ENCODE measurements at places on chromosomes 3 and 15. TPM values are rescaled to one million over a fixed set of nuclear protein-coding genes. Genes with fewer than 3 reads are reported as not detected.
A peak's percentile ranks its signal among the peaks of the same experiment; 100 is the strongest.

GRCh38 chr15:64813075-64813474 is 12.4 kb downstream of the PIF1 start:
- DNase-seq, result peak; percentile 84

- peak; percentile 12 for DNase-seq
These were observed 10.4 kb upstream of the RTP1 start for GRCh38 chr3:187186801-187187421.

DNA sequence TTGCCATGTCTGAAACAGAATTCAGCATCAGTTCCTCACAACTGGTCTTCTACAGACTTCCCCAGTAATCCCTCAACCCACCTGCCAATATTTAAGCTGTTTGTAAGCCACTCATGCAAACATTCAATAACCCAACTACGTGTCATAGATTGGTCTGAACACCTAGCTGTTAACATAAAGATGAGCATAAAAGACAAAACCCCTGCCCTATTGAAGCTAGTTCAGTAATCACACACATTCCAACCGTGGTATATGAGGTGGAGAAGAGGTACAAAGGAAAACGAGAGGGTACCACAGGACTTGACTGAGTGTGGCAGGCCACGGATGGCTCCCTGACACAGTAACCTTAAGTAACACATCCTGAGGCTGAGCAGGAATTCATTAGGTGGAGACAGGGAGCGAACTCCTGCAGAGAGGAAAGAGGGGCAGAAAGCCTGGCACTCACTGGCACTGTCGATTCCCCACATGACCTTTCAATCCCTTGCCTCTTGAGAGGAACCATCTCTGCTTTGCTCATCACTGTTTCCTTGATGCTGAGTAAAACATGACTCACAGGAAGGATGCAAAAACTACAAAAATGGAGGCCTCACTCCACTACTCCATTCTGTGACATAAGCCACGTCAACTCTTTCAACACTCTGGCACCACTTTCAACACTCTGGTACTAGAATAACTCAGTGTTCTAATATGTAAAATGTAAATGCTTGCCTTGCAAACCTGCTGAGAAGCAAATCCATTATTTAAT is 31.3 kb downstream of the RPN1 start:
- DNase-seq, result no peak

DNA sequence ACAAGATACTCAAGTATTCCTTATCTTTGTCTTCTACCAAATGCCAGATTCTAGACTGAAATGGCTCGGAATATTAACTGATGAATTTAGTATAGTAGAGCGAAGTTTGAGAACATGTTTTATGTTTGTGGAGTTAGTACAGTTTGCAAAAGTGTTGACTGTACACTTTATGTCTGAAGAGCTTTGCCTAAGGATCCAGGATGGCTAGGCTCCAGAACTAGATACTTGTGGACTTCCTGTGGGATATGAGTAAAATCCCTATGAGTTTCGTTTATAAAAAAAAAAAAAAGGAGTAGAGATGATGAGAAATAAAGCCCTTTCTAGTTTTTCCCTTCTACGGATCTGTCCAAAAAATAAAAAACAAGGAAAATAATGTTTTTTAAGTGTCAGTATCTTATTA is 96.7 kb downstream of the TP63 start:
- DNase-seq, result no peak

DNA sequence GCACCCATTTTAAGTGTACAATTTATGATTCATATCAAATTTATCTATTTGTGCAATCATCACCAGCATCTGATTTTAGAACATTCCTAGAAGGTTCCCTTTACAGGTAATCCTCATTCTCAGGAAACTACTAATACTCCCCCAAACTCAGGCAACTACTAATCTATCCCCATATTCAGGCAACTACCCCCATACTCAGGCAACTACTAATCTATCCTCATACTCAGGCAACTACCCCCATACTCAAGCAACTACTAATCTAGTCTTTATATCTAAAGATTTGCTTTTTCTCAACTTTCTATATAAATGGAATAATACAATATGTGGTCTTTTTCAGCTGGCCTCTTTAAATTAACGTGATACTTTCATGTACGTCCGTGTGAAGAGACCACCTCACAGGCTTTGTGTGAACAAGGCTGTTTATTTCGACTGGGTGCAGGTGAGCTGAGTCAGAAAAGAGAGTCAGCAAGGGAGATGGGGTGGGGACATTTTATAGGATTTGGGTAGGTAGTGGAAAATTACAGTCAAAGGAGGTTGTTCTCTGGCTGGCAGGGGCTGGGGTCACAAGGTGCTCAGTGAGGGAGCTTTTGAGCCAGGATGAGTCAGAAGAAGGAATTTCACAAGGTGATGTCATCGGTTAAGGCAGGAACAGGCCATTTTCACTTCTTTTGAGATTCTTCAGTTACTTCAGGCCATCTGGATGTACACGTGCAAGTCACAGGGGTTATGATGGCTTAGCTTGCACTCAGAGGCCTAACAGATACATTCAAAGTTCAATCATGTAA is 1444.5 kb upstream of the CADM2 start:
- DNase-seq, result no peak

DNA sequence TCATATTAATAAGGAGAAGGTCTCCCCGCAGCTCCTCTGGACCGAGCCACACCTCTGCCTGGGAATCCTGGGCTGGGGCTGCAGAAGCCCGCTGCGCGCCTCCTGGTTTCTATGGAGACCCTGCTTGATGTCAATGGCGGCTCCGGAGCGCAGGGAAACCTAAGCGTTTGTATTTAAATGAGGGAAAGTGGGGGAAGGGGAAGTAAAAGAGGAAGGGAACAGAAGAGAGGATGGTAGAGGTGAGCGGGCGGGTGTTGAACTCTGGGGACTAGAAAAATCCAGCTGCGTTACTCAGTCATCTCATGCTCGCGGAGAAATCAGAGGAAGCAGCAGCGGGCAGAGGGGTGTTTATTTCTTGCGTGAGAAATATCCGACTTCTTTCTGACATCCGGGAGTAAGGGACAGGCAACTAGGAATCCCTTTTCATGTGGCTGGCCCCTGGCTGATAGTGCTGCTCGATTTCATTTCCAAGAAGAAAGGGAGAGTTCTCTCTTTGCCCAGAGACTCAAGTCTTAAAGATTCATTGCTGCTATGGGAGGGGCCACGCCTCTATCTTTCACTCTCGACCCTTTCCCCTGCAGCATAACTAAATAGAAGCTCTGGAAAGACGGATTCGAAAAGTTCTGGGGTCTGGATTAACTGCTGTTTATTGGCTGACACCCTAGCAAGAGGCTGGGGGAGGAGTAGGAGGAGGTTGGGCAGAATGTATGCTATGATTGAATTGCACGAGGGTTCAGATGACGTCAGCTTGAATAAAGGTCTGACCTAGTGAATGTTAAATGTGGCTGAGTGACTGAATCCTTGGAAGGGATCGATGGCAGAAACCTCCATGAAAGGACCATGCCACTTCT is 110.5 kb upstream of the GAP43 start:
- DNase-seq, result no peak

- no peak for DNase-seq
These were observed 212.6 kb downstream of the CDIN1 start for GRCh38 chr15:36791844-36792571.

GRCh38 chr3:177589911-177590381 is 392.7 kb upstream of the TBL1XR1 start:
- DNase-seq, result peak; percentile 65

- no peak for DNase-seq
These were observed 20.3 kb downstream of the BBS4 start for GRCh38 chr15:72706266-72706665.

DNA sequence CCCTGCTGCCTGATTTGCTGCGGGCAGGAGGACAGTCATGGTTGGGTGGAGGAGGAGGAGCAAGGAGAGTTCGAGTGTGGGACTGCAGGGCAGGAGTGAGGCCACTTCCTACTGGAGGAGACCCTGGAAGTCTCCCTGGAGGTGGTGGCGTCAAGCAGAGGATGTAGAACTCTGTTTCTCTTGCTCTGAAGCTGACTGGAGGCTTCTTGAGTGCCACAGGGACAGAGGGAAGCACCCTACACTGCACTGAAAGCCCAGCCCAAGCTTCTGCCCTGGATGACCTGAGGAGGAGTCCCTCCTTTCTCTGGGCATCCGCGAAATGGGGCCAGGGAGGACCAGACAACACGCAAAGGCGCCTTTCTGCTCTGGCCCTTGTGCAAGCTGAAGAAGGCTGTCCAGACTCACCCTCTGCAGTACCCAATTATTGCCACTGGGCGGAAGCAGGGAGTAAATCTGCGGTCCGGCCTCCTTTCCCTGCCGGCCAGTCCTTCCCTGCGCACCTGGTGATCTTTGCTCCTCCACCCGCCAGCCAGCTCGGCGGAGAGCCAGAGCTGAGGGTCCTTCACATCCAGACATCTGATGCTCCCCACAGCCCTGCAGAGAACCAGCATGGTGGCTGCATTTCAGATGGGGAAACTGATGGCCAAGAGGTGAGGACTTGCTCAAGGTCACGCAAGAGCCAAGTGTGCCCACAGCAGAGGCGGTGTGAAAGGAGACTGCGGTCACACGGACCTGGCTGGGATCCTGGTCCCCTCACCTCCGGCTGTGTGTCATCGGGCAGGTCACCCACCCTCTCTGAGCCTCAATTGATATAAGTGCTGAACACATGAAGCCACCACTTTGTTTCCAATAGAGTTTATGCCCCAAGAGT is 207.1 kb downstream of the TBC1D2B start:
- peak; percentile 50 for DNase-seq

Gene IL1RAP
- 18.3 TPM for total RNA-seq

Gene CILP
- total RNA-seq, result not detected

Gene PLA2G4D
- total RNA-seq, result not detected

Gene PLA1A
- 0.11 TPM for total RNA-seq

Gene LPCAT4
- 8.1 TPM for total RNA-seq

Gene TMEM108
- not detected for total RNA-seq

Measured in HepG2 (cell line).